ENCODE measurements at places on chromosomes 3 and 15.
A peak's percentile ranks its signal among the peaks of the same experiment; 100 is the strongest.

- DNase-seq: no peak
These were observed 77.4 kb downstream of the PTPRG start for GRCh38 chr3:61638741-61639140.

GRCh38 chr3:53045518-53046170 lies at the start of gene SFMBT1:
TSS of gene SFMBT1 (minus strand) at chr3:53046073. CDS start at chr3:52969128, 76,945 bp downstream.
- DNase-seq: peak; percentile 69

- no peak for DNase-seq
These were observed 67.0 kb downstream of the SUCNR1 start for GRCh38 chr3:151940481-151940880.

DNA sequence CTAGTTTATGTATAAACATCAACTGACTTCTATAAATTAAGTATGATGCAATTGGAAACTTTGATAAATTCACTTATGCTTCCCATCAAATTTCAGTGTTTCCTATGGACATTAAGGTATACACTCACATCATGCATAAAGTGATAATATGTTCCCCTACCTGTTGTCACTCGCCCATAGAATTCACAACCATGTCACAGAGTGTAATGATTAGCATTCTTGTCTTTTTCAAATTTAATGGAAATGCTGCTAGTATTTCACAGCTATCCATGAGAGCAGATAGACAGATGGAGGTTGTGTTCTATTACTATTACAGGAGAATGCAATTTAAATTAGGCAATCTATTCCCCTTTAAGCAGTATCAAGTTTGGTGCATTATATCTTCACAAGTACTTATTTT lies 984 bp downstream of the PLSCR4 start:
- DNase-seq: no peak

GRCh38 chr15:48493763-48494225 lies 151.7 kb downstream of the FBN1 start:
- no peak for DNase-seq

DNA sequence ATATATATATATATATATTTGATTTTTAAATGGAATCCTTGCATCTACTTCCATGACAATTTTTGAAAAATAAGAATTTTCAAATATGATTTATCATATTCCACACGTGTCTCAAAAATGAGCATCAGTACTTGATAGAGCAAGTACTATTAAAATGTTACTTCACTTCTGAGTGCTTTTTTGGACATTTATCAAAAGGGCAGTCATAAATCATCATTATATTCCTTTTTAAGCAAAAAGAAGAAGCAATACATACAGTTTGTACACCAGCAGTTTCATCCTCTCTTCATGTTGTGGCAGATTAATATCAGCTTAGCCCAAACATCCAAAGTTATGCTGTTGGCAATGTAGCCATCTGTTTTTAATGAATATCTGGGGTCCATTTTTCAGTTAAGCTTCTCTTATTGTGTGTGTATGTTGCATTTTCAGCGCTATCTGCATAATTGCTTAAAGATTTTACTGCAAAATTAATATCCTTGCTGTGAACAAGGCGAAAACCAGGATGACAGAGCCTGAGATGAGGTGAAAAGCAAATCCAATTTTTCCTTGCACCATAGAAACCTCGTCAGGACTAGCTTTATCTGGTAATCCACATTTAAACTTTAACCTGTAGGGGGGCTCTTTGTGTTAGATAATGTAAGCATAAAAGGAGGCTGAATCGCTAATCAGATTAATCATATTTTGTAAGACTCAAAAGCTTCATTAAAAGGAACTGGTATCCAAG lies 604.9 kb upstream of the AGTR1 start:
- DNase-seq: no peak

DNA sequence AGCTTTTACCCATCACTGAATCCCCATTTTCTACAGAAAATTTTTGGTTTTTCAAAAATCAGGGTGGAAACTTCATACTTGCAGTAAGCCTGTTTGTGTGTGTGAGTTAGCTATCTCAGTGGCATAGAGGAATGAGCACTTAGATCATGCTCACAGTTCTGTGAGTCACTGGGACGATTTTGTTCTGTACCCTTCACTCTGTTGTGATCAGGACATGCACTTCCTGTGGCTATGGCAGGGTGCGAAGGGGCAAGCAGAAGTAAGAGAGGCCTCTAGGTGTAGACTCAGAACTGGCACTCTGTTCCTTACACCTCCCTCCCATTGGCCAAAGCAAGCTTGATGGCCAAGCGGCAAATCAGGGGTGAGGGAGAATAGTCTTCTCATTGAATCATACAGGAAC lies 11.6 kb downstream of the NIPA2 start:
- DNase-seq: no peak

GRCh38 chr3:4906107-4906621 lies 73.1 kb upstream of the BHLHE40 start:
- DNase-seq: no peak

DNA sequence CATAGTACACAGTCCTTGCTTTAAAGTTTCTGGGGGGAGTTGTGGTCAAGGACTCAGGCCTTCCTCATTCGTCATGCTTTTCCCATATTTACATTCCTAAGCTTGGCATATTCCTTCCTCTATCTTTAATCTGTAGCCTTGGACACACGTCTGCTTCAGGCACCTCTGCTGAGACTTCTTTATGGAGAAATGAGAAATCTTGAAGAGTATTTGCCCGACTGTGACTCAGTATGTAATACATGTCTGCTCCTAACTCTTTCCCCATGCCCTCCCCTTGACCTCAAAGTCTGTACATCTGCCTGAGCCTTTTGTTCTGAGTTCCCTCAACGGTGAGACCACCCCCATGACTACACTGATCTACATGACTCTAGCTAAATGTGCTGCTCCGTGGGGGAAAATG lies 246.1 kb downstream of the SI start:
- no peak for DNase-seq

DNA sequence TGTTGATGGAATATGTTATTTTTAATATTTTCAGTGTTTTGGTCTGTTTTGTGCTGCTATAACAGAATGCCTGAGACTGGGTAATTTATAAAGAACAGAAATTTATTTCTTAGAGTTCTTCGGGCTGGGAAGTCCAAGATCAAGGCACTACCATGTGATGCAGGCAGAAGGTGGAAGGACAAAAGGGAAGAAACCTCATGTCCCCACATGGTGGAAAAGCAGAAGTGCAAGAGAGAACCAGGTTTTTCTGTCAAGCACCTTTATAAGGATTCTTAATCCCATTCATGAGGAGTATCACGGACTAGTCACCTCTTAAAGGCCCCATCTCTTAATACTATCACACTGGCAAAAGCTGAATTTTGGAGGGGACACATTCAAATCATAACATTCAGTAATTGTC lies 57.9 kb upstream of the EPHB3 start:
- DNase-seq: no peak

GRCh38 chr3:11582191-11582968 lies 61.3 kb downstream of the VGLL4 start:
- DNase-seq: no peak

- DNase-seq: no peak
These were observed 27.9 kb upstream of the MUC13 start for GRCh38 chr3:124962403-124962940.

DNA sequence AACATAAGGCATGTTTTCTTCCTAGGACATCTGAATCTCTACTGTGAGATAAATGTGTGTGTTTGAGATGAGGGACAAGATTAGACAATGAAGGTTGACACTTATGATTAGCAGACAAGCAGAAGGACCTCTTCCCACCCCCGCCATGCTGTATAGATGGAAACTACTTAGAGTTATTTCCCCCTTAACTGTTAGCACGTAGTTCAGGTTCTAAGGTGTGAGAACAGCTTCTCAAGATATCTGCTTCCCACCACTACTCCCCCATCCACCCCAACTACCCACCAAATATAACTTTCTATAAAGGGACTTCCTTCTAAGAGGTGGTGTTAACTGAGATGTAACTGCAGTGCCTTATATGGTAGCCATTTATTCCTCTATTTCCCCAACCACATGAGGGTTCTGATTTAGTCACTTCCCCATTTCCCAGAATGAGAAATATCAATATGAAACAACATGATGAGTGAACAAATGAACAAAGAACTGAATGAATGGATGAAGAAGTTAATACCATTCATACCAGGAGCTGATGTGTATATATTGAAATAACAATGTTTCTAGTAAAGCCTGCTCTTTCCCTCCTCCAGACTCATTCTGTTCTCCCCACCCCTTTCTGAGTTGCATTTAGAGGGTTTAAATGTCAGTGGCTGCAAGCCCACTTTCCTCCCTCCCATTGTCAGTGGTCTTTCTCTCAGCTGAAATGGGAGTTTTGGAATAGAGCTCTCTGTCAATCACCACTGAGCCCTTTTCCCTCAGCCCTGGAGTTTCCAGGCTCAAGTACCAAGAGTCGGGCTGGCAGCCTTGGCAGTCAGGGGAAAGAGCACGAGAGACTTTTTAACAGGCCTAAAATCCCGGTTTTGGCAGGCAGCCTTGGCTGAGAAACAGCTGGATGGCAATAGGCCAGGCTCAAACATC lies 7.7 kb upstream of the RFTN1 start:
- no peak for DNase-seq

DNA sequence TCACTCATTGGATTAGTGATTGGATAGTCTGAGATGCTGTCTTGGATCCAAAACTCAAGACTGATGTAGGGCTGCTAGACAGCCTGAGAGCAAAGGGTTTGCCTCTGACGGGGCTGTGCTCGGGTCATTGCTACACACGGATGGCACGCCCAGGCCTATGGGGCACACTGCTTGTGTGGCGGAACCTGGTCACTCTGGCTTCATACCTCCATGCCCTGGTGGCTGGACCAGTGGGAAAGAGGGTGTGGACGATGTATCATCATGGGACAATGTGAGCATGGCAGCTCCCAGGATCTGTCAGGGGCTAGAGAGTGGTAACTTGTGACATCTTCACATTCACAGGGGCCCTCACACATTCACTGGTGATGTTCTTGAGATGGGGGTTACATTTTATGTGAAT lies 18.1 kb upstream of the CCDC174 start:
- DNase-seq: no peak

DNA sequence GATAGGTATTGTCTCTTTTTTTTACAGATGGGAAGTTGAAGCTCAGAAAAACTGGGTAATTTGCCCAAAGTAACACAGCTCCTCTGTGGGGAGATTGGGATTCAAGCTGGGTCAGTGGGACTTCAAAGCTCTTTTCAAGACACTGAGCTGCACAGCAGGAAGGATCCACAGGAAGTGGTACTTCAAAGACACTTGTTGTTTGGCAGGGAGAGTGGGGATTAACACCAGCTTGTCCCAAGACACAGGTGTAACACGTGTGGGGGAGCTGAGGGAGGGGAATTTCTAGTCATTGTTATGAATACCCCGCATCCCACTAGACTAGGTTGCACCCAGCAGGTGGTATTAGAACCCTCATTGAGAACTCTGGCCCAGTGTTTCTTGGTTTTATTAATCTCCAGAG lies 116.0 kb downstream of the FOXB1 start:
- no peak for DNase-seq

GRCh38 chr3:142077859-142078500 lies 71.4 kb downstream of the TFDP2 start:
- DNase-seq: no peak

DNA sequence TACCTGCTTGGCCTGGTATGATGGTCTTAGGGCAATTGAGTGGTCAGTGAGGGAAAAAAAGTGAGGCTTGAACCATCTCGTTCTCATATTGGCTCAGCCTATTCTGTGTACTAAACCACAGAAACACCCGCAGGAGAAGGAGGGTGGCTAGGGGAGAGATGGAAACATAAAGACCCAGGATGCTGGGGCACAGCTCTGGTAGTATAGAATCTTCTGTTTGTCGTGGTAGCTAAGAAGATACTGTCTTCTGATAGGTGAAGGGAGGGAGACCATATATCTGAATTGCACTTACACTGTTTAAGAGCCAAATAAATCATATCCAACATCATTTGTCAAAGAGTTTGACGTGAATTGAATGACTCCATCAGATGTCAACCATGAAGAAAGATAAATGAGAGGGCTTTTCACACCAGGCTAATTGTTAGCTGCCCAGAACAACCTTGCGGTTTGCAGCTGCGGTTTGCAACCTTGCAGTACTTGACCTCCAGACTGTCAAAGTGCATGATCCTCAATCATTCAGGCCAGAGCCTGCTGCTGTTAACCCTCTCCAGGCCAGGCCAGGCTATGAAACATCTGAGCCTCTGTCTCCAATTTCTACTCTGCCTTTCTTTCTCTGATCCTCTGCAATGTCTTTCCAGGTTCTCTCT lies 40.9 kb upstream of the PIK3R4 start:
- no peak for DNase-seq

- no peak for DNase-seq
These were observed 96.3 kb downstream of the PCCB start for GRCh38 chr3:136346486-136346885.

DNA sequence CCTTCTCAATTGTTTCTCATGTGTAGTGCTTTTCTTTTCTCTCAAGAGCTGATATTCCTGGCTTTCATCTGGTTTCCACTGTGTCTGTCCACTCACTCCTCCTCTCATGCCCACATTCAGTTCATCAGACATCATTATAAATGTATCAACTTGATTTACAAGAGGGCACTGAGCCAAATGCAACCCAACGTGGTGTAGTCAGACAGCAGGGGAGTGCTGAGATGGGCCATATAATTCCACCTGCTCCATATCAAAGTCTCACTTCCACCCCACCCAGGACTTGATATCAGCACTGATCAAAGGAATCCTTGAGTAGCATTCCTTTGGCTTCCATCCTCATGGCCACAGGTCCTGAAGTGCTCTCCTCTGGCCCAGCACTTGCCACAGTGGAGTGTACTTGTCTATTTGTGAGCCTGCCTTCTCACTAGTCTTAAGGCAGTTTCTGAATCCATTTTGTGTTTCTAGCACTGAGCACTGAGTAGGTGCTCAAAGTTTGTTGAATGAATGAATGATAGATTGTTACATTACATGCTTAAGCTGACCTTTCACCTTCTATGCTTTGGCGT lies 252.8 kb downstream of the CLSTN2 start:
- no peak for DNase-seq

DNA sequence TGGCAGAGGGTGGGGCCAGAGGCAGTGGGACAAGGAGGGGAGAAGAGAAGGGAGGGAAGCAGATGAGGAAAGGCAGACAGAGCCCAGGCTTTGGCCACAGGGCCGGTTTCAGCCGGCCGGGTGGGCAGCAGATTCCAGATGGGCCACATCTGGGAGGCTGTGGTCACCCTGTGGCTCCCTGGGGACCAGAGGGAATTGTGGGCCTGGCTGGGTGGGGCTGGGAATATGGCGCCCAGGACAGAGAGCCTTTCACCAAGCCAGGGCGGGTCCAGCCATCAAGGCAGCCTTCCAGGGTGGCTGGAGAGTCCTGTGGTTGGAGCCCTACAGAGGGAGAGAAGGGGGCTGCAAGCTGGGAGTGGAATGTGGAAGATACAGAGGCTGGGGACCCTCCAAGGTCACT lies 18.9 kb downstream of the PTH1R start:
- no peak for DNase-seq

DNA sequence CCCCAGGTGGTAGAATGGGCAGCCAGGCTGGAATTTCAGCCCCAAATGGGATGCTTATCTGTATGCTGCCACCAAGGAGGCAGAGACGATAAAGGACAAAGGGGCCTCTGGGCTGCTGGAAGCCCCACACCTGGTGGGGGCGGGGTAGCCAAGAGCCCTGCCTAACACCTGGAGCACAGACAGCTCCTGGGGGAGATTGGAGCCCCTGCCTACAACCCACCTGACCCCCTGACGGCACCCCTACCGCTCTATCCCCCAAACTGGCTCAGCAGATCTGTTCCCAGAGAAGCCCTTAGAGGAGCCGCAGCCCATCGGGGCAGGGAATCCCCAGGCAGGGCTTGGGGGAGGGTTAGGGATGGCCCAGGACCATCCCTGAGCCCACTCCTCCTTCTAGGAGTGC lies 15.8 kb upstream of the SEMA3F start:
- no peak for DNase-seq

All from activated CD8-positive, alpha-beta memory T cell treated with anti-CD3 and anti-CD28 coated beads for 1 hour (primary cell).